ENCODE measurements at places on chromosomes 13 and 19.
A peak's percentile ranks its signal among the peaks of the same experiment; 100 is the strongest.

- no peak for DNase-seq
These were observed 11.1 kb downstream of the PROZ start for GRCh38 chr13:113169277-113170272.

DNA sequence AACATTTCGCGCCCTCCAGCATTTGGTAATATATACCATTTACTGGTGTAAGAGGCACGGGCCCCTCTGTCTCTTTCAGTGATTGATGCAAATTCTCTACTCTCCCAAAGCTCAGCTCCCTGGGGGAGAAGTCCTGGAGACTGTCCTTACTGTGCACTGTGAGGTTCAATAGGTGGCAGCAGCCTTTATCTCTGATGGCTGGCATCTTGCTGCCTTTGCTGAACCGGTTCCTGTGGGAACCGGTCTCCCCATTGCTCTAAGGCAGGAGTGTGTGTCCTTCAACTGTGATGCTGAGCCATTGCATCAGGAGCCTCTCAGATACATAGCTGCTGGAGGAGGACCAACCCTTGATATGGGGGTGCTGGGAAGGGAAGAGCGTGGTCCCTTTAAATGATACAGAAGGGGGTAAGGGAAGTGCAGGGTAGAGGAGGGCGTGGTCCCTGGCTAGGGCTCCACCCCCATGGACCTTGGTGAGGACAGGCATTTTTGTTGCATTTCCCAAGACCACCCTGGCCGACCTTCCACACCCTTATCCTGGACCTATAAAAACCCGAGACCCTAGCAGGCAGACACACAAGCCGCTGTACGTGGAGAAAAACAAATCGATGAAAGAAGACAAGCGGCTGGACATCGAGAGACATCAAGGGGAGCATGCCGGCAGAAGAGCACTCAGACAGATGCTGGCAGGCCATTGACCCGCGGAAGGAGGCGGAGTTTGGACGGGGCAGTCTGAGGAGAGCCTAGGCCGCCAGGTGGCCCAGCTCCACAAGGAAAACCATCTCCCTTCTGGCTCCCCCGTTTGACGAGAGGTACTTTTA is 41.1 kb upstream of the GTF3A start:
- DNase-seq: no peak

DNA sequence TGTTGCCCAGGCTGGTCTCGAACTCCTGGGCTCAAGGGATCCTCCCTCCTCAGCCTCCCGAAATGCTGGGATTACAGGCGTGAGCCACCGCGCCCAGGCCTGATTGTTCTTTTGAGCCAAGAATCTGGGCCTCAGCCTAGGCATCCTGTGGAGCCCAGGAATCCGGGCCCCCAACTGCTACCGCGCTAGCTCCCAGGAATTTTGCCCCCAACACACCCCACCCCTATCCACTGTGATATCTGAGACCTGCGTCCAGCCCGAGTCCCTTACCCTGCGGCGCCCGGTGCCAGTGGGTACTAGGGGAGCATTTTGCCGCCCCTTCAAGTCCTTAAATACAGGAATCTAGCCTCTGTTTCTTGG is 838 bp upstream of the MYADM start:
- no peak for DNase-seq

DNA sequence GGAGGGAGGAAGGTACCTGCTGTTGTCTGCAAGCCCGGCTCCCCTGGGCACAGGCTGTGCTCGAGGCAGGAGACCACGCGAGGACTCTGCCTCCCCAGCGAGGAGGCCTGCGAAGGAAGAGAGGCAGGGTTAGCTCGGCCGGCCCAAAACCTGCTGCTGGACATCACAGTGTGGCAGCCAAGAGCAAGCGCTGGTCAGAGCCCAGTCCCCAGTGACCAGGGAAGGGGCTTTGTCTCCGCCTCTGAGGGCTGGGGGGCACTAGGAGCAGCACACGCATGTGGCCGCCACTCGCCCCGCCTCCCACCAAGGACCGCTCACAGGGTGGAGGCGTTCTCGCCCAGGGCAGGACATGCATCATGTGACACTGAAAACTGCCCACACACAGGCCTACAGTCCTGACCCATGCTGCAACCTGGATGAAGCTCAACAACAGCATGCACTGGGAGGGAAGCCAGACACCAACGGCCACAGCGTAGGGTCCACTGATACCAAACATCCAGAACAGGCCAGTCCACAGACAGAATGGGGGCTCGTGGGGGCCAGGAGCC is 8.5 kb downstream of the MIER2 start:
- no peak for DNase-seq

- DNase-seq: no peak
These were observed 30.2 kb downstream of the ITM2B start for GRCh38 chr13:48263196-48263595.

- DNase-seq: no peak
These were observed 102.6 kb upstream of the RNF113B start for GRCh38 chr13:98279473-98280175.

DNA sequence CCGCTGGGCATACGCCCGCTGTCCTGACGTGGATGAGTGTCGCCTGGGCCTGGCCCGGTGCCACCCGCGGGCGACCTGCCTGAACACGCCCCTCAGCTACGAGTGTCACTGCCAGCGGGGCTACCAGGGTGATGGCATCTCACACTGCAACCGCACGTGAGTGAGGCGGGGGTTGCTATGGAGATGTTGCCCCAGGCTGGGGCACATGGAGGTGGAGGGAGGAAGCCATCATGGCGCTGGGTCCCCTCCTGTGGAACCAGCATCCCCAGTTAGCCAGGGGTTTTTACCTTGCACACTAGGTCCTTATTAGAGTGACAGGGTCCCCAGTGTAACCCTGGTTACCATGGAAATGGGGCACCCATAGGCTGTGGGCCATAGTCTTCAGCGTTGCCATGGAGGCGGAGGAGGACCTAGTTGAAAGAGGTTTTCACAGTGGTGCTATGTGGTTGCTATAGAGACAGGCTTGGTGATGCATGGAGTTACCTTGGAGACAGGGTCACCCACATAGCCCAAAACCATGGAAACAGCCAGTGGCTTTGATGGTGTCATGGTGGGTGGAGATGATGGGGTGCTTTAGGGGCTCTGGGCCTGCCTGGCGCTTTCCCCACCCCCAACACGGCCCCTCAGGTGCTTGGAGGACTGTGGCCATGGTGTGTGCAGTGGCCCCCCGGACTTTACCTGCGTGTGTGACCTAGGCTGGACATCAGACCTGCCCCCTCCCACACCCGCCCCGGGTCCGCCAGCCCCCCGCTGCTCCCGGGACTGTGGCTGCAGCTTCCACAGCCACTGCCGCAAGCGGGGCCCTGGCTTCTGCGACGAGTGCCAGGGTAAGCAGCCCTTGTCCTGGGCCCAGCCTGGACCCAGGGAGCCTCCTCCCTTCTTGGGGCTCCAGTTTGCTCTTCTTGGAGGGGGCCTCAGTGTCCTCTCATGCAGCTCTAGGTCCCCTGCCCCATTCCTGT is 27.1 kb downstream of the MEGF8 start:
- no peak for DNase-seq

- no peak for DNase-seq
These were observed 22.6 kb downstream of the STARD13 start for GRCh38 chr13:33262997-33263396.

GRCh38 chr19:1840541-1841115 is 7.7 kb downstream of the REXO1 start:
- DNase-seq: no peak

DNA sequence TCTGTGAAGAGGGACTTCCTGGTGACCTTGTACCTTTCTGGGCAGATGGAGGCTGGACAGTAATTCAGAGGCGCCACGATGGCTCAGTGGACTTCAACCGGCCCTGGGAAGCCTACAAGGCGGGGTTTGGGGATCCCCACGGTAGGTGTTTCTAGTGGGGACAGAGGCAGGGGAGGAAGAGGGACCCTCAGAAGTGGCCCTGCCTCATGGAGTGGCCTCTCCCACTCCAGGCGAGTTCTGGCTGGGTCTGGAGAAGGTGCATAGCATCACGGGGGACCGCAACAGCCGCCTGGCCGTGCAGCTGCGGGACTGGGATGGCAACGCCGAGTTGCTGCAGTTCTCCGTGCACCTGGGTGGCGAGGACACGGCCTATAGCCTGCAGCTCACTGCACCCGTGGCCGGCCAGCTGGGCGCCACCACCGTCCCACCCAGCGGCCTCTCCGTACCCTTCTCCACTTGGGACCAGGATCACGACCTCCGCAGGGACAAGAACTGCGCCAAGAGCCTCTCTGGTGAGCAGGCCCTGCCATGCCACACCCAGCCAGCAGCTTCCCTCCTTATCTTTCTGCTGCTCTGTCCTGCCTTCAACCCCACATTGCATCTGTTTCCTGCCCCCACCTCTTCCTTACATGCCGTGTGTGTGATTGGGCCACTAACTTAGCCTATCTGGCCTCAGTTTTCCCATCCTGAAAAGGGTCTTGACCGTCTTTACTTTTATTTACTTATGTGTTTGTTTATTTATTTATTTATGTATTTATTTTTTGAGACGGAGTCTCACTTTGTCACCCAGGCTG is 7.3 kb downstream of the ANGPTL4 start:
- DNase-seq: no peak

DNA sequence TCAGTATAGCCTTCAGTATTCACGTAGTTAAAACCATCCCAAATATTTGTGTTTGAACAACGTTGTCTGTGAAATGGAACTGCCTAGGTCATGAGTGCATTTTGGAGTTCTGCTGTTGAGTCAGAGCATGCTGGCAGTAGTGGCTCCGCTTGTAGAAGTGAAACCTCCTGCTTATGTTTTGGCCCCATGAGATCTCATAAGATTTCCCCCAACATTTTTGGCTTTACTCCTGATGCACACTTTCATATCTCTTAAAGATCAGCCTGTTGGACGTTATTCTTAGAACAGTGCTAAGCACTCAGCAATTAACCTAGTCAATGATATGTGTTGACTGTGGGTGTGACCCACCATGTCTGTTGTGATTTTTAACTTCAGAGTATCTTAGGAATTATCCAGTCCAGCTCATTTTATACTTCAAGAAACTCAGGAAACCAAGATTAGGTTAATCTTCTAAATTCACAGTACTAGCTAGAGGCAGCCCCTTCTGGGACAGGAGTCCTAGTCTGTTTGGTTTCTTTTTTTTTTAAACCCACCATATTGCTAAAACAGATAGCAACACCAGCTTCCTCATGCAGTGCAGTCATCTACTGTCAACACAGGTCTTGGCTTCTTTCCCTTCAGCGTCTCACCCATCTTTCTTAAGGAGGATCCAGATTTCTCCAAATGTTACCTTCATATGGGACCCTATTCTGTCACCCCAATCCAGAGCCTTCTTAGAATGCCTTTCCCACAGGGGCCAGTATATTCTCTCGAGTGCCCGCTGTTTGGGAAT is 26.2 kb downstream of the RAP2A start:
- no peak for DNase-seq

DNA sequence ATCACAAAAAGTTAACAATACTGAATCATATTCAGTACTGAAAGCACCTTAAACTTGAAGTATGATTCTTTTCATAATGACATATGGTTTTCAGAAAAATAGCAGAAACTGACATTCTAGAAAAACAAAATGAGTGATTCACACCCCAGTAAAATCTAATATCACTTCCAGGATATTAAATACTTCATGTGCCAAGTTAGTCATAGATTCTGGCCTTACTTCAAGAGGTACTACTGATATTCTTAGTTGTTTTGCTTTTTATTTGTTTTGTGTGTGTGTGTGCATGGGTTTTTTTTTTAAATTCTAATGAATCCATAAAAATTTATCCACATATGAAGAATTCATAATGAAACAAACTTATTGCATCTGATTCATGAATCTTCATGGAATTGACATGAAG is 207.9 kb upstream of the UFM1 start:
- no peak for DNase-seq

- DNase-seq: no peak
These were observed 40.8 kb downstream of the CHST8 start for GRCh38 chr19:33662391-33663092.

DNA sequence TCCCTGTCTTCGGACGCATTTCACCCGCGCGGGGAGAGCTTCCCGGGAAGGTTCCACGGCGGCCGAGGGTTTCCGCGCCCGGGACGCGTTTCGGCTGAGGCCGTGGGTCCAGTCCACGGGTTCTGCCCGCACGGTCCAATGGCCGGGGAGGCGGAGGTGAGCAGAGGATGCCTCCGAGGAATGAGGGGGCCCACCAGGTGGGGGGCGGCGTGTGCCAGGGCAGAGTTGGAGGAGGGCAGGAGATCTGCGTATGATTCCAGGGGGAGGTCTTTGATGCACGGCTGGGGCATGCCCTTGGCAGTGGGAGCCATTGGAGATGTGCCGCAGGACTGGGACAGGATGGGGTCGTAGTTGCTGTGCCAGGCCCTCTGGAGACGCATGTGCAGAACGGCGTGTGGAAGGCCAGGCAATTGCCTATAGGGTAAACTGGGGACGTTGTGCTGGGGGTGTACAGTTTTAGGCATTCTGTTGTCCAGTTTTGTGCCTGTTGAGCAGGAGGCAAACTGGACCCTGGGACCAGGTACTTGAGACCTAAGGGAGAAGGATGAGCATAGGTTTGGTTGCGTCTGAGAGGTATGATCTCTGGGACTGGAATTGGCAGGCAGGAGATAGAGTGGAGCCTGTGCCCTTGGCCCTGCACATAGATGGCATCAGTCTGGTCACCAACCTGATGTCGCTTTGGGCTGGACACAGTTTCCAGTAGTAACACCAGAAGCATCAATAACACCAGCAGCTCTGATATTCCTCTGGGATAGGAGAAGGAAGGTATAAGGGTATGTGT is 751 bp downstream of the ZNF584 start:
- DNase-seq: no peak

DNA sequence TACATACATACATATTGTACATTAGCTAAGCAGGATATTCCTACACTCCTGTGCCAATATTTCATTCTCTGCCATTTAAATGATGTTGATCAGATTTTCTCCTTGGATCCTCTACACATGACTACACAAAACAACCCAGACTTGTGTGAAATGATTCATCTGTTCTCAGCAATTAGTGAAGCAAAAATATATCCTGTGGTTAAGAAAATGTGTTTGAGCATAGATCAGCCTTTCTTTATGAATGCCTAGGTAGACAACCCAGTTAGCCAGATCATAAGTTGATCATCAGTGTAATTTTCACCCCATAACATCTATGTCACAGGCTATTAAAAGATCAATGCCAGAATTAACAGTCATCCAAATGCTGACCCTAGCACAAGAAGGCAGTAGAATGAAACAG is 275.2 kb upstream of the EDNRB start:
- no peak for DNase-seq

GRCh38 chr13:26985285-26985878 is 186.2 kb downstream of the USP12 start:
- DNase-seq: peak; percentile 40

DNA sequence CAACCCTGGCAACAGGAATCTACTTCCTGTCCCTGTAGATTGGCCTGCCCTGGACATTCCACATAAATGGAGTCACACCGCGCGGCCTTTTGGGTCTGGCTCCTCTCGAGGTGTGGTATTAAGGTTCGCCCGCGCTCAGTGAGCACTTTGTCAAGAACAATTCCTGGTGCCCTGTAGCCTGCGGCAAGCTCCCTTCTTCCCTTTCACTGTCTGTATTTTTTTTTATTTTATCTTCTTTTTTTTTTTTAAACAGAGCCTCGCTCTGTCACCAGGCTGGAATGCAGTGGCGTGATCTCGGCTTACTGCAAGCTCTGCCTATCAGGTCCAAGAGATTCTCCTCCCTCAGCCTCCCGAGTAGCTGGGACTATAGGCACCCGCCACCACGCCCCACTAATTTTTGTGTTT is 28.3 kb downstream of the PEX11G start:
- no peak for DNase-seq

GRCh38 chr13:83009987-83010386 is 872.3 kb downstream of the SLITRK1 start:
- no peak for DNase-seq

All from stimulated activated CD4-positive, alpha-beta T cell treated with anti-CD3 and anti-CD28 coated beads, Interleukin-1b, Interleukin-23, amount 100 ng/mL, for 1 hour (primary cell).